ENCODE measurements at places on chromosomes 3 and 15.

DNA sequence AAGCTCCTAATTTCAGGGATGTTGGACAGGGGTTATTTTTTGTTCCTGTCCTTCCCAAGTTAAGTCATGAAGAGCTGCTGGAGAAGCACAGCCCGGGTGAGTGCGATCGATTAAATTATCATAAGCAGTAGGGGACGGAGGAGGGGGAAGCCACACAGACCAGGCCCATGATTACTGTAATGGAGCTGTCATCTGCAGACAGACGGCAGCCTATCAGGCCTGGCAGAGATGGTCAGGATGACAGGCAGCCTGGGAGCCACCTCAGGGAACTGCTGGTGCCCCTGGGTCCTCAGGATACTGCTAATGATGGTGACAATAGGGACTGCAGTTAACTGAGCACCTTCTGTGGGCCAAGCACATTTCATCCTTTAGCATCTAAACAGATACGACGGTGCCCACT lies 147.7 kb downstream of the RAB11A start:
- DNase-seq, result no peak

DNA sequence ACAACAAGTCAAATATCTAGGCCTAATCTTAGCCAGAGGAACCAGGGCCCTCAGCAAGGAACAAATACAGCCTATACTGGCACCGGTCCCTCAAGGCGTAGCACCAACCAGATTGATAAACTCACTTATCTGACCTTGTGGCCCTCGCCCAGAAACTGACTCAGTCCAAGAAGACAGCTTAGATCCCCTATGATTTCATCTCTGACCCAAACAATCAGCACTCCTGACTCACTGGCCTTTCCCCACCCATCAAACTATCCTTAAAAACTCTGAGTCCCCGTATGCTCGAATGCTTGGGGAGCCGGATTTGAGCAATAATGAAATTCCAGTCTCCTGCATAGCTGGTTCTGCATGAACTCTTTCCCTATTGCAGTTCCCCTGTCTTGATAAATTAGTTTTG lies 1.6 kb upstream of the SORD start:
- no peak for DNase-seq

GRCh38 chr3:171506743-171507319 lies 46.6 kb upstream of the TNIK start:
- DNase-seq, result no peak

DNA sequence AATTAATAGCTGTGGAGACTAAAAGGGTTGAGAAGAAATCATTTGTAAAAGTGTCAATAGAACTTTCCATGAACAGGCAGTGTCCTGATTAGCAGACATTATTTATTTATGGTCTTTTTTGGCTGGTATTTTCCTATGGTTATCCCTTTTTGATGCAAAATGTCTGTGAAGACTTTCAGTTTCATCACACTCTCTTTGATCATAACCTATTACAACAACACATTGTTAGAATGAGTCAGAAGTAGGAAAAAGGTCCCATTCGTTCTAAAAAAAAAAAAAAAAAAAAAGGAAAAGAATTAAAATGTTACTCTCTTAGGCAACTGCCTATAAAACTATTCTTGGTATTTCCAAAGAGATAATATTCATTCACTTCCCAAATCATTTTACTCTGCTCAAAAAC lies 62.1 kb downstream of the SLC49A4 start:
- peak; percentile 43 for DNase-seq

DNA sequence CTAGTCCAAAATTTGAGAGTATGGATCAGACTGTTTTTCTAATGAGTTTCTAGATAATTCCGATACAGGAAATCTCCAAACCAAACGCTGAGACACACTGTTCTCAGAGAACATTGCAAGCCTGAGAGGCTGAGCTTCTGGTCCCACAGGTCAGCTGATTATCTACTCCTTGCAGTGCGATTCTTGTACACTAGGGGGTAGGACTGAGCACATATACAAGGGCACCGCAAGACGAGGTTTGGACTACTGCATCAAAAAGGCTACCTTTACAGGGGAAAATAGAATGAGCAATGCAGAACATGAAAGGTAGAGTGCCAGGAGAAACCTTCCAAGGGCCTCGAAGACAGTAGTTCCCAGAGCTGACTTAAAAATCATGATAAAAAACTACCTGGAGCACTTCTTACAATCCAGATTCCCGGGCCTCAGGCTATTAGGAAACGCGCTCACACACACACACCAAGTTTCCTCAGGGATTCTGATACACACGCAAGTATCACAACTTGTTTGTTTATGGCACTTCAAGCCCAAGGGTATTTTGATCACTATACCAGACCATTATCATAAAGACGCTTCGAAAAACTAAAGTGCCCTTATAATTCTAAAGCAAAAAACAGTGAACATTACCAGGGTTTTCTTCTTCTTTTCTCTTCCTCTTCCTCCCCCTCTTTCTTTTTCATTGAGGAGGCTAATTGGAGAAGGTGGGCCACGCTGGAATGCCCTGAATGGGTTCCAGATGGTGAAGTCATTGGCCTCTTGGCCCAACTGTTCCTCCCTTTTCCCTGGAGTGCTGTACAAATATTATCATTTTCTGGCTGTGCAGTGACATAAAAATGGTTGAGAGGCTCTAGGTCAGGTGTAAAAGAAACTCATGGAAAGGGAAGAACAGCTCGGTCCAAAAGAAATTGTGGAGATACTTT lies 61.8 kb downstream of the SLC12A8 start:
- DNase-seq, result no peak

DNA sequence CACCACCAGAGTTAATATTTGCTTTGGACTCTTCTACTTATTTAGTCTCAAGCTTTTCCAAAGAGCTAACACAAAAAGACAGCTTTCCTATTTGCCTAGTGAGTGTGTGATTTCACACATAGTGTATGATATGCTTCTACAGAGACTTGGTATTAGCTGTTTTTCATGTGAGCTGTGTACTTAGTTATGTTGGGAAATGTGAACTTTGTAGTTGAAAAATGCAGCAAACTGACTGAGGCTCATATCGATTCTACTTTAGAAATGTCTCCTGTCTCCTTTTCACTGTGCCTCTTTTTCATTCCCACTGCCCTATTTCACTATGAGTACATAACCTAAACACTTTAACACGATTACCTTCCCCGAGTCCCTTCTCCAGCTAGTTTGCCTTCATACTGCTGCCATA lies 136.5 kb downstream of the ALCAM start:
- DNase-seq, result no peak
